Caco-2 (cell line): ENCODE measurements at places on chromosomes 3 and 15. TPM values are rescaled to one million over a fixed set of nuclear protein-coding genes. Genes with fewer than 3 reads are reported as not detected.
A peak's percentile ranks its signal among the peaks of the same experiment; 100 is the strongest.

The STRIT1 gene
- not detected in 2 replicates for total RNA-seq

The A4GNT gene
- not detected in 2 replicates for total RNA-seq

The TMEM207 gene
- 0.65 TPM in 1 of 2 replicates, not detected in the other for total RNA-seq

The ITGA11 gene
- total RNA-seq = 0.18 TPM in 1 of 2 replicates, not detected in the other

The TRH gene
- total RNA-seq = not detected in 2 replicates

The SEMA3B gene
- 19.7 and 21.8 TPM in 2 replicates for total RNA-seq

- no peaks in the 10 kb centered on the region for H3K27me3 ChIP-seq
- DNase-seq = no peak
- H3K4me3 ChIP-seq = no peak overlapping the region
- H3K36me3 ChIP-seq = no peaks in the 10 kb centered on the region
Observed at GRCh38 chr3:30720586-30721313, 114.3 kb downstream of the TGFBR2 start.

DNA sequence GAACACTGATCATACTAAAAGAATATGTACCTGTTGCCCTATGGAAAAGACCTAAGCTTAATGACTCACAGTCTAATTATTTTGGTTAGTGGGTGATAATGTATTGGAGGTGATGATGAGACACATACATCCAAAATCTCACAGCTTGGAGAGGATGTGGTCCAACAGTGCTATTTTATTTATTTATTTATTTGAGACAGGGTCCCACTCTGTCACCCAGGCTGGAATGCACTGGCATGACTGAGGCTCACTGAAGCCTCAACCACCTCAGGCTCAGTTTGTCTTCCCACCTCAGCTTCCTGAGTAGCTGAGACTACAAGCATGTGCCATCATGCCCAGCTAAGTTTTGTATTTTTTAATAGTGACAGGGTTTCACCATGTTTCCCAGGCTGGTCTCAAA lies 35.0 kb downstream of the LPP start:
- DNase-seq = no peak
- no peaks in the 10 kb centered on the region for H3K36me3 ChIP-seq
- H3K27ac ChIP-seq = no peak overlapping the region
- peaks cover 7% of the 10 kb centered on the region; the same call in 1 of the 2 replicates for H3K4me1 ChIP-seq
- H3K27me3 ChIP-seq = no peaks in the 10 kb centered on the region

- H3K36me3 ChIP-seq = no peaks in the 10 kb centered on the region
- H3K27me3 ChIP-seq = no peaks in the 10 kb centered on the region
- no peak overlapping the region for H3K4me3 ChIP-seq
- no peaks in the 10 kb centered on the region for H3K4me1 ChIP-seq
- no peak for DNase-seq
- no peak overlapping the region for H3K27ac ChIP-seq
Observed at GRCh38 chr15:33116198-33116597, 78.3 kb downstream of the FMN1 start.

DNA sequence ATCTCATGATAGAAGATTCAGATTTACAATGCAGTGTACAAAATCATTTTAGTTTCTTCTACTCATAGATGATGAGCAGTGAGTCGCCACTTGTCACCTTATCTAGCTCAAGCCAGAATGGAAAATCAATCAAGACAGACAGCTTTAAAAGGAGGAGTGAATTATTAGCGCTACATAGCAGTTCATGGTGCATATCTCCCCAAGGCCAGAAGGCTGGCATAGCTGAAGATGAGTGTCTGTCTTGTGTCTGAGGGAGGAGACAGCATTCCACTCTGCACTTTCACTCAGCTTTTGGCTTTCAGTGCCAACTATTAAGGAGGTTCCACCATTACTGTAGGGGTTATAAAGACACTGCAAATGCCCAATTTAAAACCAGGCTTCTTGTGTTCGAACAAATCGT lies 804.1 kb upstream of the LMCD1 start:
- no peaks in the 10 kb centered on the region for H3K27me3 ChIP-seq
- H3K36me3 ChIP-seq = no peaks in the 10 kb centered on the region
- H3K27ac ChIP-seq = no peak overlapping the region

GRCh38 chr3:126355777-126356372 lies 1.3 kb downstream of the KLF15 start:
- no peaks in the 10 kb centered on the region; the same call in 1 of the 2 replicates for H3K27me3 ChIP-seq
- DNase-seq = peak; percentile 84
- no peaks in the 10 kb centered on the region for H3K36me3 ChIP-seq
- peak overlapping the region; percentile 63 for H3K4me3 ChIP-seq
- H3K4me1 ChIP-seq = peaks cover 4% of the 10 kb centered on the region; the same call in 1 of the 2 replicates

DNA sequence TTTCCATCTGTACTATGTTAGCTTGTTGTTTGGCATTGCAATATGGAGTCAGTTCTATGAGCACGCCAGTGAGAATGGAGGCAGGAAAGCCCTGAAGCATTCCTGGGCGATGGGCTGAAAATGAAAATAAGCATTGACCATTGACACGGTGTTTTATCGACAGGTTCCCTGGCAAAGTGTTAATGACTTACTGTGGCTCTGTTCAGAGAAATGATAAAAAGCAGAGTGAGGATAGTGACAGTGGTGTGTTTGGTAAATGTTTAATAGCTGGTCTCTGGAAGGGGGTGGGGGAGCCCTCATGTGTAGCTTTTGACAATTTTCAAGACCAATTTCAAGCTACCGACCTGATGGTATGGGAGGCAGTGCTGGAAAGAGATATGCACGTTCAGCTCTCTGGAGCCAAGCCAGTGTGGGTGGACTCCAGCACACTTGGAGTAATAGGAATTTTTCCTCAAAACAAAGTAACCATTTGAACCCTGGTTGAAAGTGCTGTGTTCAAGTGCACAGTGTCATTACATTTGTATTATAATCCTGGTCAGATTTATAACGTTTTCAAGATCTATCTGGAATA lies 341.7 kb upstream of the ROBO2 start:
- H3K27me3 ChIP-seq = no peaks in the 10 kb centered on the region
- no peak overlapping the region for H3K4me3 ChIP-seq
- H3K27ac ChIP-seq = no peak overlapping the region
- no peaks in the 10 kb centered on the region for H3K36me3 ChIP-seq
- H3K4me1 ChIP-seq = no peaks in the 10 kb centered on the region

DNA sequence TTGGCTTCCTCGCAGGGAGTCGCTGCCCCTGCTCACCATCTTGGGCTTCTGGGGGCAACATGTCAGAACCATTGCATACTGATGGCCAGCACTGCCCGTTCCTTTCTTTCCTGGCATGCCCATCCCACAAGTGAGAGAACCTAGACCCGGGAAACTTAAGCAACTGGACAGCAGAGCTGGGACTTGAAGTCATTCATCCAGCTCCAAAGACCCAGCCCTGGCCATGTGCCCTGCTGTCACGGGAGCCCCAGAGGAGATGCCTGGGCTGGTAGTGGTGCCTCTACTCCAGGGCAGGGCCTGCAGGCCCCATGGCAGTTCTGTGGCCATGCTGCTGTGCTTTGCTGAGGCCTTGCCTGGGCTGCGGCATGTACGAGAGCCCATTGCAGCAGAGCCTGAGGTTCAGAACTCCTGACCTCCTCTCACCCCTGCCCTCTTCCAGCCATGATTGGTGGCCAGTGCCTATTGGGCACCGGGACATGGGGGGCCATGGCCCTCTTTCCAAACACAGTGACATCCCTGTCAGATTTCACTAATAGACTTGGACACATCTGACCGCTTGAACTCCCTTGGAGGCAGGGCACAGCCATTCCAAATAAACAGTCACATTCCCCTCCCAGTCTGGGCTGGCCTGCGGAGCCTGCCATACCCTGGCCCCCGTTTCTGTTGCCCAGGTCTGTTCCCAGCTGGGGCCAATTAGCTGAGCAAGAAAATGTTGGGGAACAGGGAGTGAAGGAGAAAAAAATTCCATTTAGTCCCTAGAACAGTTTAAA lies 115.9 kb downstream of the EEFSEC start:
- DNase-seq = no peak
- no peaks in the 10 kb centered on the region; the same call in none of the 2 replicates for H3K36me3 ChIP-seq
- peak overlapping the region; percentile 20 for H3K27ac ChIP-seq
- peaks cover 41% of the 10 kb centered on the region for H3K4me1 ChIP-seq
- no peaks in the 10 kb centered on the region for H3K27me3 ChIP-seq
- no peak overlapping the region for H3K4me3 ChIP-seq

DNA sequence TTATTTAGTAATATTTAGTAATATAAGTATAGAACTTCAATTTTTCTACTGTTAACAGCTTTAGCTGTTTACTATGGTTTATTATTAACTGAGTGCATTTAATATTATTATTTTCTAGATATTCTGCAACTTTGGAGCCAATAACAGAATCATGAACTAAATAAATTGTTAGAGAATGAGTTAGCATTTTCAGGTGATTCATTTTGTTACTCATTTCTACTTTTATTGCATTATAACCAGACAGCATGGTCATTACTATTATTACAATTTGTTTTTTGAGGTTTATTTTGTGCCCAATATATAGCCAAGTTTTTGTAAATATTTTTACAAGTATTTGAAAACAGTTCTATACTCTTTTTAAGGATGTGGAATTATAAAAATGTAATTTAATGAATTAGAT lies 279.6 kb downstream of the SQOR start:
- no peak overlapping the region for H3K27ac ChIP-seq
- no peaks in the 10 kb centered on the region for H3K27me3 ChIP-seq
- no peaks in the 10 kb centered on the region for H3K36me3 ChIP-seq
- DNase-seq = no peak

DNA sequence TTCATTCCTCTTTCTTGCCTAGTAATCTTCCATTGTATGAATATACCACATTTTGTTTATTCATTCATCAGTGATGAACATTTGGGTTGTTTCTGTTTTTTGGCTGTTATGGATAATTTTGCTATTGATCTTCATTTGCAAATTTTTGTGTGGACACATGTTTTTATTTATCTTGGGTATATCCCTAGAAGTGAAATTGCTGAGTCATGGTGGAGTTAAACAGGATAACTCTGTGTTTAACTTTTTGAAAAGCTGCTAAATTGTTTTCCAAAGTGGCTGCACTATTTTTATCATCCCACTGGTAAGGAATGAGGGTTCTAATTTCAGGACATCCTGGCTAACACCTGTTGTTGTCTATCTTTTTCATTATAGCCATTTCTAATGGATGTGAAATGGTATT lies 74.6 kb upstream of the ARL6 start:
- no peak overlapping the region for H3K4me3 ChIP-seq
- H3K4me1 ChIP-seq = no peaks in the 10 kb centered on the region
- no peaks in the 10 kb centered on the region for H3K27me3 ChIP-seq
- H3K27ac ChIP-seq = no peak overlapping the region
- no peak for DNase-seq

- no peak overlapping the region for H3K4me3 ChIP-seq
- DNase-seq = no peak
- no peaks in the 10 kb centered on the region for H3K27me3 ChIP-seq
- H3K27ac ChIP-seq = no peak overlapping the region
Observed at GRCh38 chr3:126028096-126028495, 55.8 kb downstream of the SLC41A3 start.

DNA sequence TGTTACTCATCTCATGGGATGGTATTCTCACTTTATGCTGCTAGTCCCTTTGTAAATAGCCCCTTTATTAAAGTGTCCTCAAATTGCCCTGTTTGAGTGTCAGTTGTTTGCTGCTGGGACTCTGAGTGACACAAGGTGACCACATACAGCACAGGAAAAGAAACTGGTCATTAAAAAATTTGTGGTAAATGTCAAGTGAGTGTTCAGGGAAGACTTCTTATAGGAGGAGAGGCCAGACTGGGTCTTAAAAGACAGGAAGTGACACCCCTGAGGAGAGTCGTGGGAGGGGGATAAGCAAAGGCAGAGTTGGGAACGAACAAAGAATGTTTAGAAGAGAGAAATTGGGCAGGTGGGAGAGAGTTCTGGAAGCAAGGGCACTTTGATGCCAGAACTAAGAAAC lies 35.2 kb downstream of the CCR3 start:
- DNase-seq = no peak
- H3K4me1 ChIP-seq = no peaks in the 10 kb centered on the region
- H3K27ac ChIP-seq = no peak overlapping the region
- H3K36me3 ChIP-seq = no peaks in the 10 kb centered on the region

- no peaks in the 10 kb centered on the region for H3K27me3 ChIP-seq
- no peak overlapping the region for H3K27ac ChIP-seq
- no peak for DNase-seq
- no peaks in the 10 kb centered on the region for H3K36me3 ChIP-seq
- H3K4me1 ChIP-seq = no peaks in the 10 kb centered on the region
Observed at GRCh38 chr15:79370716-79371115, 59.8 kb downstream of the TMED3 start.

GRCh38 chr3:13150624-13151023 lies 77.4 kb upstream of the IQSEC1 start:
- no peaks in the 10 kb centered on the region for H3K27me3 ChIP-seq
- no peak for DNase-seq
- H3K4me1 ChIP-seq = no peaks in the 10 kb centered on the region
- H3K27ac ChIP-seq = no peak overlapping the region

- H3K4me1 ChIP-seq = no peaks in the 10 kb centered on the region
- H3K27me3 ChIP-seq = no peaks in the 10 kb centered on the region
- H3K27ac ChIP-seq = no peak overlapping the region
- no peak overlapping the region for H3K4me3 ChIP-seq
Observed at GRCh38 chr3:22106213-22106896, 355.3 kb upstream of the ZNF385D start.

DNA sequence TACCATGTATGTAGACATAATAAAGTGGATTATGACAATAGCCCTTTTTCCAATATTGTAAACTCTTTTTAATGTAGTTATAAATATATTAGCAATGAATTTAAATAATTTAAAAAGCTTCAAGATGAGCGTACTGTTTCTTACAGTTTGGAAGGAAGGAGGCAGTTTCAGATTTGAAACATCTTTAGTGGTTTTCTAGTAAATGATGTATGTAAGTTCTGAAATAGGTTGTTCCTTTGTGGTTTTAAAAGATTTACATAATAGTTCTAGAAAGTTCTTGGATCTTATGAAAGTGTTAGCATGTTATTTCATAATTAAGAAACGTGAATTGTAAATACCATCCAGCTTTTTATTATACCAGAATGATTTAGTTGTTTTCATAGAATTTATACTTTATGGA lies 16.0 kb downstream of the DNAJC19 start:
- no peaks in the 10 kb centered on the region for H3K36me3 ChIP-seq
- no peak for DNase-seq
- H3K4me3 ChIP-seq = no peak overlapping the region

DNA sequence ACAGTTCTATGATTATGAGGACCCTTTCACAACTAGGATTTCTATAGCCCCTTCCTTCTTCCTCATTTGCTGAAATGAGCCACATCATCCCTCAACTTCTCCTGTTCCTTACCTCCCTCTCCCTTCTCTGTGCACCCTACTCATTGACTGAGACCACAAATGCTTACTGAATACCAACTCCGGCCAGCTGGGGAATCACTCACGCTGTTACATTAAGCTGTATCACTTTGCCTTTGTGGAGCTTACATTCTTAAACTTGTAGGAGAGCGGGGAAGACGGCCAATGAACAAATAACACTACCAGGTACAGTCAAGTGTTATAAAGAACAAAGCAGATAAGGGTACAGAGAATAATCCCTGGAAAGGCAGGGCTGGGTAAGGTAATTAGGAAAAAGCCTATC lies 5.7 kb downstream of the SUCLG2 start:
- H3K27me3 ChIP-seq = no peaks in the 10 kb centered on the region
- H3K36me3 ChIP-seq = no peaks in the 10 kb centered on the region
- DNase-seq = no peak
- peaks cover 54% of the 10 kb centered on the region for H3K4me1 ChIP-seq

GRCh38 chr15:39468828-39469227 lies 112.1 kb upstream of the THBS1 start:
- H3K4me1 ChIP-seq = no peaks in the 10 kb centered on the region; the same call in none of the 2 replicates
- H3K27me3 ChIP-seq = no peaks in the 10 kb centered on the region
- DNase-seq = no peak
- no peak overlapping the region for H3K4me3 ChIP-seq
- no peaks in the 10 kb centered on the region for H3K36me3 ChIP-seq
